ENCODE measurements at places on chromosomes 4 and X.

DNA sequence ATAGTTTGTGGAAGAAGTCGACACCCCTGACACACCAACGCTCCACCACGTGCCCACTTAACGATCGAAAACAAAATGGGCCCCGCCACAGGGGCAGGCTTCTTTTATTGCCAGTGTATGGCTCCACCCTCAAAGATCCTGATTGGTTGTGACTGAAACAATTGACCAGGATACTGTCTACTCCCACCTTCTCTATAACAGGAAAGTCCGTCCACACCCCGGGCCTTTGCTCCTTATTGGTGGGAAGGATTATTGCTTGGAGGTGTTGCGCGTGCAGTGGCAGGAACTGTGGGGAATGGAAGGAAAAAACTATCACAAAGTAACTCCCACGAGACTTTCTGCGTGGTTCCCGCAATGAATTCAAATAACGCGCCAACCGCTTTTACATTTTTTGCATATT is at the start of gene USP26:
TSS of gene USP26 (minus strand) at position 79 of the 400 bp plus-strand sequence. CDS start 68,889 bp downstream, outside the sequence.
- no peak for DNase-seq

DNA sequence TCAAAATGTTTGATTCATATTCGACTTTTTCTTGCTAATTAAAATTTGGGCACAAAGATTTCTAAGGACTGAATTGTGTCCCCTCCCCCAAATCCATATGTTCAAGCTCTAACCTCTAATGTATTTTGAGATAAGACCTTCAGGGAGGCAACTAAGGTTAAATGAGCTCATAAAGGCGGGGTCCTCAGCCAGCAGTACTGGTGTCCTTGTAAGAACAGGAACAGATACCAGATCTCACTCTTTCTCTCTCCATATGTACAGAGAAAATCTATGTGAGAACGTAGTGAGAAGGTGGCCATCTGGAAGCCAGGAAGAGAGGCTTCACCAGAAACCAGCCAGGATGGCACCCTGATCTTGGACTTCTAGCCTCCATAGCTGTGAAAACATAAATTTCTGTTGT is 116.9 kb downstream of the VEGFC start:
- DNase-seq = no peak

DNA sequence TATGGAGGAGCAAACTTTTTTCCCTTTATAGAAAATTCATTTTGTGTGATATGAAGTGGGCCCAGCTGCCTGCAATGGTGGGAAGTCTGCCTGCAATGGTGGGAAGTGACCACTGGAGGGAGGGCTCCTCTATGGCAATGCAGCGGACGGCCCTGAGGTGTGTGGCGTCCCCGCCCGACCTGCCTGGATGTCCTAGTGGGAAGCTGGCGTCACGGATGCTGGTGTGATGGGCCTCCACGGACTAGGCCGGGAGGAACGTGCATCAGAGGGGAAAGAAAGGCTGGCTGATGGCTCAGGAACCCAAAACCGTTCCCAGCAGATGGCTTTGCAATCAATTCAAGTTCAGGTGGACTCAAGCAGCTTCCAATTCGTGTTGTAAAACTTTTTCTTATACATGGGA is 177.9 kb downstream of the AFAP1 start:
- peak; percentile 14 for DNase-seq

GRCh38 chr4:99949034-99949998 is 759 bp downstream of the H2AZ1 start:
- peak; percentile 59 for DNase-seq

GRCh38 chrX:56284269-56284668 is 52.1 kb downstream of the KLF8 start:
- DNase-seq = no peak

- no peak for DNase-seq
Observed at GRCh38 chr4:47562297-47562696, 77.2 kb downstream of the ATP10D start.

GRCh38 chr4:75490155-75490554 is 24.0 kb downstream of the RCHY1 start:
- DNase-seq = no peak
